ENCODE measurements at places on chromosomes 1 and 21. TPM values are rescaled to one million over a fixed set of nuclear protein-coding genes. Genes with fewer than 3 reads are reported as not detected.

GRCh38 chr21:18493422-18493821 lies 89.8 kb upstream of the TMPRSS15 start:
- no peak for DNase-seq

DNA sequence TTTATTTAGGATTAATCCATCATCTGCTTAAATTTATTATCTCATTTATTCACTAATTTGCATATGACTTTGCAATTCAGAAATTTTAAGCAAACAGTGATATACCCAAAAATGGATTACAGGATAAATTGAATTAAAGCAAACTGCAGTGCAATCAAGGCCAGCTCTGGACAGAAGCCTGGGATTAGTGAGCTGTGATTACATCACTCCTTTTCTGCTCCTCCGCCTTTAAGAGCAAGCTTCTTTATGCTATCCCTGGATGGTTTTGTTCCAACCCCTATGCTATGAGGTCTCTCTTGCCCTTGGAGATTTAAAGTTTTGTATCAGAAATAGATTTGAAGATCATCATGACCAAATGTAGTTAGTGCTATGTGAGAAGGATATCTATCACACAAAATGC lies 32.6 kb downstream of the GPR52 start:
- no peak for DNase-seq

The S100A11 gene
- 92.0 TPM for total RNA-seq

The CELA3B gene
- not detected for total RNA-seq

GRCh38 chr21:21102896-21103295 lies 104.7 kb downstream of the NCAM2 start:
- no peak for DNase-seq

DNA sequence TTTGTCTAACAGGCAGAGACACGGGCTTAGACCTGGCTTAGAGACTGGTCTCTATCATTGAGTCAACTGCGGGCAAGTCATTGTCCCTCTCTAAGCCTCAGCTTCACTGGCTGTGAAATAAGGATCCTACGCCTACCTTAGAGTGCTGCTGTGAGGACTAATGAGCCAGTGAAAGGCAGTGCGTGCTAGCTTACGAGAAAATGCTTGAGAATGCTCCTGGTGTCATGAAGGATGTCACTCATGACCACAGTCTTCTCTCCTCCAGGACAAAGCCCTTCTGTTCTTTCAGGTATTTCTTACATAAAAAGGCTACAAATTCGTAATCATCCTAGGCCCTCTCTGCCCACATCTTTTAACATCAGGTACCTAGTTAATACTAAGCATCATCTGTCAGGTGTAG lies 16.5 kb upstream of the A3GALT2 start:
- DNase-seq = no peak

DNA sequence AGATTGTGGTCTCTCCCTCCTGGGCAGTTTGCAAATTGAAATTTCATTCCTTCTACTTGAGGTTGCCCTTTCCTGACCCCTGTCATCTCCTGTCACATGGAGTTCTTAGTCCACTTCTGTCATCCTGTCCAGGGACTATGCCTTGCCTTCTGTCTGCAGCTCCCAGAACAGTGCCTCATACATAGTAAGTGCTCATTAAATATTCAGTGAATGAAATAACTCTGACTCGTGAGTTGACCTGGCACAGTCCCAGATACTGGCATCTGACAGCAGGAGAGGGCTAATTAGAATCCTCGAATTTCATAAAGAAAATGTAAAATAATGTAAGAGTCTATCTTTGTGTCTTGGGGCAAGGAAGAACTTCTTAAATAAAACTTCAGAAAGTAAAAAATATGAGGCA lies 50.8 kb downstream of the CNIH3 start:
- DNase-seq = no peak

GRCh38 chr1:202589190-202589930 lies 120.9 kb downstream of the SYT2 start:
- DNase-seq = peak; percentile 88

All from Right ventricle myocardium inferior (tissue), 1 donor.